Stromal cell of bone marrow (primary cell): ENCODE measurements at places on chromosomes 5 and 9.
A peak's percentile ranks its signal among the peaks of the same experiment; 100 is the strongest.

DNA sequence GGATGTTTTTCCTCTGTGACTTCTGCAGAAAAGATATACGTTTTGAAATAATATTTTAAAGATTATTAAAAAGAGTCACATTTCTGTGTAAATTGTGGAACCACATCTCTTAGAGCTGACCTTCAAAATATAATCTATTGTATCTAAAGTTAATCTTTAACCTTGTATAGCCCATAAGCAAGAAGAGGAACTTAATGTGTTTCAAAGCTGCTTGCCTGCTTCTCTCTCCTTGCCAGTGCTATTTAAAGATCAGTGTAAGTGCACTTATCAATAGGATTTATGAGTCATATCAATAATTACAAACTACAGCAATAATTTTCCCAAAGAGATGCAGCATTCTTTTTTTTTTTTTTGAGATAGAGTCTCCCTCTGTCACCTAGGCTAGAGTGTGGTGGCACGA is 29.4 kb upstream of the GDA start:
- no peak for DNase-seq

DNA sequence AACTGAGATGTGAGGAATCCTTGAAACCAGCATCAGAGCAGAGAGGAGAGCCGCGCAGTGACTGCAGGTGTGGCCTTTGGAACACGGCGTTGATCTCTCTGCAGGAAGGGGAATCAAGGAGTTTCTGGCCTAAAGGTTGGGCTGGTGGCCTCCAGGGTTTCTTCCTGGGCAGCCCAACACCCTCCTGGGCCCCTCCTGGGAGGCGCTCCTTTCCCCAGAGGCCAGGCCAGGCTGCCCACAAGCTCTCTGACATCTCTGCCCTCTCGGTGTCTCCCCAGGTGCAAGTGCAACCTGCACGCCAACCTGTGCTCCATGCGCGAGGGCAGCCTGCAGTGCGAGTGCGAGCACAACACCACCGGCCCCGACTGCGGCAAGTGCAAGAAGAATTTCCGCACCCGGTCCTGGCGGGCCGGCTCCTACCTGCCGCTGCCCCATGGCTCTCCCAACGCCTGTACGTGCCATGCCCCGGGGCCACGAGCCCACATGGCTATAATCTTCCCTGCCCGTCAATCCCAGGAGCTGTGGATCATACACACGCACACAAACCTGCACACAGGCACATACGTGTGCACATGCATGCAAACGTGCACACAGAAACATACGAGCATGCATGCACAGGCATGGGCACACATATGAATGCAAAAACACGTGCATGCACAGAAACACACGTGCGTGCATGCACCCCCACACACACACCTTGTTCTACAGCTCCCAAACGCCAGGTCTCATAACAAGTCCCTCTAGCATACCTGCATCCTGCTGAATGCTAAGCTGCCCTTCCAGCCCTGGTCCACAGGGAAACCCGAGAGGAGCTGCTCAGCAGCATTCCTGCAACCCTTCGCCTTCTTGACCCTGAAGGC is 64.9 kb downstream of the NTNG2 start:
- no peak for DNase-seq

DNA sequence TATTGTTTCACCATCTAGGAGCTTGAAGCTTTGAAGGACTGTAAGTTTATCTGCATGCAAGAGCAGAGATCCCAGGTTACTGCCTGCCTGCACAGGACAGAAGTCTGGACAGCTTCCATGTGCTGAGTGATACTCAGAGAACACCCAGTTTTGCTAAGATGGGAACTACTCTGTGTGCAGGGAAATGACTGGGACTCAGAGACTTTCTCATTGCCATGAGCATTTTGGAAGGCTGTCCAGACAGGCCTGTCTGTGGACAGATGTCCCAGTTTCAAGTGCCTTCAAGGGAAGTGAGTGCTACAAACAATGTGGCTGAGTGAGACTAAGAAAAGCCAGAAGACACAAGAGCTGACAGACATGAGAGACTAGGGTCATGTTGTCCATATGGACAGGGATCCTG is 19.2 kb upstream of the ZNF131 start:
- DNase-seq, result no peak

- DNase-seq, result no peak
Measured at GRCh38 chr5:132679717-132680380, 6.1 kb downstream of the IL4 start.

DNA sequence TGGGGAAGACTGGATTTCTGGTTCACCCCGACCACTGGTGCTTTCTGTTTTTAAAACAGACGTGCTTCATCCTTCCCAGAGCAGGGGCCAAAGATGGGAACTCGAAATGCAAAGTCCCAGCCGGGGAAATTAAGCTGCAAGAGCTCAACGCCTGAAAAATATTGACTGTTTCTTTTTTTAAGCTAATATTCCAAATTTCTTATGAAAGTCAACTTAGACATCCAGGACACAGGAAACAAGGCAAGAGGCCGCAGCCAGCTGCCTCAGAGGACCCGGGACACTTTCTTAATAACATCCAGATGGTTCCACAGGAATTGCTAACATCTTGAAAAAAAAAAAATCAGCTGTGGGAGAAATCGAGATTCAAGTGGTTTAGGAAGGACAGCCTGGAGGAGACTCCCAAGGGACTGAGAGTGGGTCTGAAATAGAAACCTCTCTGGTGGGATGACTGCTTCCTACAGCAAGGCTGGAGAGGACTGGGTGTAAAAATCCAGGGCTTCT is 144.9 kb downstream of the FGF1 start:
- peak; percentile 57 for DNase-seq

- DNase-seq, result no peak
Measured at GRCh38 chr5:138468133-138468965, 3.1 kb downstream of the EGR1 start.

DNA sequence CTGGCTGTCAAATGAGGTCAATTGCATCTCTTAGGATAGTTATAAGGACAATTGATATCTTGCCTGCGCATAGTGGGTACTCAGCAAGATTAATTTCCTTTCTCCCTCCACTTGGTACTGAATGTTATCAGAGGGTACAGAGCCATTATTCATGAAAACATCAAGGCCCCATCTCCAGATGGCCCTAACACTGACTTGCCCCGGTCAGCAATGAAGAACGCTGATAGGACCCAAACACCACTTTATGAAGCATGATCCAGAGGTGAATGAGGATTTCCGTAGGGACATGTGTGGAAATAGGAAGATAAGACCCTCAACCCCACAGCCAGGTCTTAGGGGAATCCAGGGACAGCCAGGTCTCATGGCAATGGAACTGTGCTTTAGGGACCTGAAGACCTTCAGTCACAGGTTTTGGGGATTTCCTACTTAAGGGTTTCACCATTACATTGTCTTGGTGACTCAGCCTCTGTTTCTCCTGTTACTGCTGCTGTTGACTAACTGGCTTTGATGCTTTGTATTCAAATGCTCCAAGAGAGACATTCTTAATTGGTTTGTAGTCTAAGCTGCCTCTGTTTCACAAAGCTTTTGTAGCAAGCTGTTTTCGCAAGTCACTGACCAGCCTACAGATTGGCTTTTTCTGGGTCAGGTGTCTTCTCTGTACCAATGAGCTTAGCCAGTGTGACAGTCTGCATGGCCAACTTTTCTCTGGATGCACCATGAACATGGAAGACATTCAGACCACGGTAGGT is 35.3 kb upstream of the IQGAP2 start:
- DNase-seq, result no peak

GRCh38 chr5:130323804-130324454 is 419.7 kb downstream of the CHSY3 start:
- no peak for DNase-seq

DNA sequence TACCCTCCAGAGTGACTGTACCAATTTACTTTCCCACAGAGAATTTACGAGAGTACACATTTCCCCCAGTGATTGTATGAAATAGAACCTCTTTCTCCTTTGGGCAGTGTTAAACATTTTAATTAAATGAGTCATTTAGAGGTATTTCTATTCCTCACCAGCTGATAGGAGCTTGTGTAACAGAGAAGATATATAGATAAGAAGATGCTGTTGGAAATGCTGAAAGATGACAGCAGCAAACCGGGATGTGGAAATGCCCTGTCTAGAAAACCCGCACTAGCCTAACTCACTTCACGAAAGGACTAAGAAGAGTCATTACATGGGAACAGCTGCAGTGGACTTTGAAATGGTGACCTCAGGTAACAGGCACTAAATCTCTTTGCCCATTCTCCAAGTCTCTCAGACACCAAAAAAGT is 68.3 kb downstream of the LPAR1 start:
- DNase-seq, result no peak

DNA sequence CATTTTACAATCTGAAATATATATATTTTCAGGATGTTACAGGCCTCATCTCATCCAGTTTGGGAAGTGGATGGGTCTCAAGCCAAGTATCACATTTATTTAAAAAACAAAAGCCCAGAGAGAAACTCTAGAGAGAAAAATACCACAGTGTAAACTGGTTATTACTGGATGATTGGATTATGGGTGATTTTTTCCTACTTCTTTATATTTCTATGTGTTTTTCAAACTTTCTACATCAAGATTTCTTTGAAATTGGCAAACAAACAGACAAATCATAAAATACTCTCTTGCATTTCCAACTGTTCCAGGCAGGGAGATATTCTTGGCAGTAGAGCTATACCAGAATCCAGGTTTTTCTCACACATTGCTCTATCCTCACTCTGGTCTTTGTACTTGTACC is 116.0 kb upstream of the SMIM23 start:
- no peak for DNase-seq

GRCh38 chr5:117942861-117943519 is 1045.4 kb downstream of the DTWD2 start:
- DNase-seq, result no peak

GRCh38 chr5:32790411-32790951 is 79.4 kb downstream of the NPR3 start:
- DNase-seq, result no peak

- DNase-seq, result no peak
Measured at GRCh38 chr5:63794296-63794695, 167.9 kb downstream of the HTR1A start.

DNA sequence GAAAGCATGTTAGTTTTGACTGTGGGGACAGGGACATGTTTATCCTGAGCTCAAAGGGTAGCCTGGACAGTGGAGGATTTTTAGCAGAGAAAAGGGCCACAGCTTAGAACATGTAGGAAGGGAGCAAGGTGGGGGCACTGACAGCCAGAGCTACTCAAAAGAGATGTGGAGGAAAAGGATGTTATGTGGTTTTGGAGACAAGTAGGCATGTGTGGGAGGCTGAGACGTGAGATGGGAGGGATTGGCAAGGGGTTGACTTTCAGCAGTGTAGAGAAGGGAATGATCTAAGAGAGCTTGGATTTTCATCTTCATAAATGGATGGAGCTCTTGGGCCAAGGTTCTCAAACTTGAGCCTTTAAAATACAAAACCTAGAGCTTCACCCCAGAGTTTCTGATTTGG is 24.0 kb downstream of the SYK start:
- DNase-seq, result no peak

GRCh38 chr9:35488566-35489312 is 1.2 kb upstream of the RUSC2 start:
- no peak for DNase-seq

- no peak for DNase-seq
Measured at GRCh38 chr5:148913985-148914431, 87.6 kb downstream of the ADRB2 start.

DNA sequence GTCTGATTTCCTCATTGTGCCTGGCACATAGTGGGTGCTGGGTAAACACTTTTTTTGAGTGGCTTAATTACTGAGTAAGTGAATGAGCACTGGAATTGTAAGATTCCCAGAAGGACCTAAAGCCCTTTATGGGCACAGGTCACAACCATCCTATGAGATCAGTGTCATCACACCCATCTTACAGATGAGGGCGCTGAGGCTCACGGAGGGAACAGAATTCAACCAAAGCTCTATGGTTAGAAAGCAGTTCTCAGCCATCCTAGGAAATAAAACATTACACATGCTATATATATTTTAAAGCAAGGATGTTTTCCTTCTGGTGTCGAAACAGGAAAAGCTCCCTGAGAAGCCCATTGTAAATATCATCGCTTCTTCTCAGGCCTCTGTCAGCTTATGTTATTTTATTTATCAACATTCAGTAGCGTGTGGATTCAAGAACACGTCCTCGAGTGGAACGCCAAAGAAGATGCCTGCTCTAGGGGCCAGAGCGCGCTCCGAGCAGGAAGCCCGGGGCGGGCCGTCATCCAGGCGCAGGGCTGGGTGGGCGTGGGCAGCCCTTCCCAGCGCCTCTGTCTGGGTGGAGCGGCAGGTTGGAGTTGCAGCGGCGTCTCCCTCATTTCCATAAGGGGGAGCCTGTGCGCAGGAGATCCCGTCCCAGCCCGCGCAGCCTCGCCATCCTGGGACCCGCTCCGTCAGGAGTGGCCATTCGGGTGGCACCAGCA is 155.8 kb upstream of the SMIM23 start:
- DNase-seq, result no peak

- DNase-seq, result no peak
Measured at GRCh38 chr9:85871008-85871407, 69.9 kb upstream of the NAA35 start.
